ENCODE measurements at places on chromosomes 13 and 19. TPM values are rescaled to one million over a fixed set of nuclear protein-coding genes. Genes with fewer than 3 reads are reported as not detected.

DNA sequence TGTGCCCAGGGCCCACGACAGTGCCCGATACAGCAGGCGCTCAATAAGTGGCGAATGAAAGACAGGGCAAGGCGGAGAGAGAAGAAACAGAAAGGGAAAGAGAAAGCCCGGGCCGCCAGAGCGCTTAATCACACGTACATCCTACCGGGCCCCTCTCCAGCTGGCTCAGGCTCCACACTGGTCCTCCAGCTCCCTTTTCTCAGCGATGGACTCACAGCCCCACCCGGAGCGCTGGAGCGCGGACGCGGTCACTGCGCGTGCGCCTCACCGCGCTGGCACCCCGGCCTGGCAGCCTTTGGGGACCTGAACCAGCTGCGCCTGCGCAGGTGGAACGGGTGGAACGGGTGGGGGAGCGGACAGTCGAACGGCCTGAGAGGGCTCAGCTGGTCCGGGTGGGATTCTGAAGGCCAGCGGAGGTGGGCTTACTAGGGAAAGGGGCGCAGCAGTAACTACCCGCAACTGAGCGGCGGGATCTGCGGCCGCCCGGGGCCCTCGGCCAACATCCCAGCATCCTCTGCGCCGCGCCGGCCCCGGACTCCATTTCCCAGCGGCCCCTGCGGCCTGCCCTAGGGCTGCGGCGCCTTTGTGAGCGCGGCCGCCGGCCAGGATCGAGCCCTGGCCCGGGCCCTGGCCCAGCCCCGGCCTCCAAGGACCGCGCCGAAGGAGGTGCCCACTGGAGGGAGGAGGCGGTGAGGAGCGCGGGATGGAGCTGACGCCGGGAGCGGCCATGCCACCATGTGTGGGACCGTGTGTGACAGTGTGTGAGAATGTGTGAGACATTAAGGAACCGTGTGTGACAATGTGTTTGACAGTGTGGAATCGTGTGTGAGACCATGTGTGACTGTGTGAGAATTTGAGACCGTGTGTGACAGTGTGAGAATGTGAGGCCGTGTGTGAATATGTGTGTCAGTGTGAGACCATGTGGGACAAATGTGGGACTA is at the start of gene ZNF583:
TSS of gene ZNF583 (plus strand) at position 569 of the 941 bp plus-strand sequence. CDS start 2,783 bp downstream, outside the sequence.
- peak; percentile 97 for DNase-seq

- no peak for DNase-seq
Measured at GRCh38 chr13:46290434-46290833, 78.7 kb downstream of the LRRC63 start.

GIPC3 gene
- 2.2 TPM for total RNA-seq

GRCh38 chr19:15641901-15642491 is 1.3 kb downstream of the CYP4F3 start:
- DNase-seq = no peak

DNA sequence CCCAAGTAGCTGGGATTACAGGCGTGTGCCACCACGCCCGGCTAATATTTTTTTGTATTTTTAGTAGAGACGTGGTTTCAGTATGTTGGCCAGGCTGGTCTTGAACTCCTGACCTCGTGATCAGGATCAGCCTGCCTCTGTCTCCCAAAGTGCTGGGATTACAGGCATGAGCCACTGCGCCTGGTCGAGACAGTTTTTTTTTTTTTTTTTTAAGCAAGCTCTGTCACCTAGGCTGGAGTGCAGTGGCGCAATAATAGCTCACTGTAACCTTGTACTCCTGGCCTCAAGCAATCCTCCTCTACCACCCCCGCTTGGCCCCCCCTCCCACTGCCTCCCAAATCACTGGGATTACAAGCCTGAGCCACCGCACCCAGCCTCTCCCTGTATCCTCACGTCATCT is 6.4 kb upstream of the MAP2K7 start:
- no peak for DNase-seq

- DNase-seq = no peak
Measured at GRCh38 chr13:23674795-23675640, 104.8 kb downstream of the TNFRSF19 start.

DNA sequence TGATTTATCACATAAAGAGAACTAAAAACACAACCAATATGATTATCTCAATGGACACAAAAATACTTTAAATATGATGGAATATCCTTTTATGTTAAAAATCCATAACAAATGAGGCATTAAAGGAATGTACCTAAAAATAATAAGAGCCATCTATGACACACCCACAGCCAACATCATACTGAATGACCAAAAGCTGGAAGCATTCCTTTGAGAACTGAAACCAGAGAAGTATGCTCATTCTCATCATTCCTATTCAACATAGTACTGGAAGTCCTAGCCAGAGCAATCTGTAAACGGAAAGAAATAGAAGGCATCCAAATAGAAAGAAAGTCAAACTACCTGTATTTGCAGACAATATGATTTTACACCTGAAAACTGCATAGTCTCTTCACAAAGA is 671.0 kb downstream of the SLITRK1 start:
- DNase-seq = no peak

SIGLEC11 gene
- 1.2 TPM for total RNA-seq

DNA sequence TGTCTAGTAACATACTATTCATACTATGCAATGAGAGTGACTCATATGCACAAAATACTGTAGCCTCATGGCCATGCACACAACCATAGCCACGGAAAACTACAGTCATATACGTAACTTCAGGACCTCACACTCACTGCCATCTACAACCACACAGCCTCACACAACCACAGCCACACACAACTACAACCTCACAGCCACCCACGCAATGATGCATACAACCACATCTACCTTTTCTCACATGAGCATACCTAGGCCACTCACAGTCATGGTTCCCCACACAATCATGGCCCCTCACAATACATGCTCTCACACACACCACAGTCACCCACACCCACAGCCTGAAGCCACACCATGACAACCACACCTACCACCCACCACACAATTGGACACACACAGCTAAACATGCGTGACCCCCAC is 8.7 kb upstream of the TNFSF14 start:
- DNase-seq = no peak

KRTDAP gene
- total RNA-seq = not detected

CADM4 gene
- 3.2 TPM for total RNA-seq

ZNF256 gene
- total RNA-seq = 5.7 TPM

GRCh38 chr13:49444524-49445395 is 686 bp downstream of the SETDB2 start:
- DNase-seq = peak; percentile 20

C1QTNF9 gene
- not detected for total RNA-seq

GRCh38 chr13:113472355-113473025 is 18.0 kb downstream of the DCUN1D2 start:
- DNase-seq = no peak

OR7A5 gene
- total RNA-seq = not detected

- DNase-seq = peak; percentile 99
Measured at GRCh38 chr19:2168619-2169424, 5.1 kb downstream of the DOT1L start.

GRCh38 chr19:7902796-7903243 is 857 bp upstream of the MAP2K7 start:
- no peak for DNase-seq

GRCh38 chr13:21556051-21556450 is 47.9 kb downstream of the MICU2 start:
- no peak for DNase-seq

PBX4 gene
- total RNA-seq = 62.4 TPM

RASA3 gene
- 22.3 TPM for total RNA-seq
